ENCODE measurements at places on chromosomes 6 and 20.

DNA sequence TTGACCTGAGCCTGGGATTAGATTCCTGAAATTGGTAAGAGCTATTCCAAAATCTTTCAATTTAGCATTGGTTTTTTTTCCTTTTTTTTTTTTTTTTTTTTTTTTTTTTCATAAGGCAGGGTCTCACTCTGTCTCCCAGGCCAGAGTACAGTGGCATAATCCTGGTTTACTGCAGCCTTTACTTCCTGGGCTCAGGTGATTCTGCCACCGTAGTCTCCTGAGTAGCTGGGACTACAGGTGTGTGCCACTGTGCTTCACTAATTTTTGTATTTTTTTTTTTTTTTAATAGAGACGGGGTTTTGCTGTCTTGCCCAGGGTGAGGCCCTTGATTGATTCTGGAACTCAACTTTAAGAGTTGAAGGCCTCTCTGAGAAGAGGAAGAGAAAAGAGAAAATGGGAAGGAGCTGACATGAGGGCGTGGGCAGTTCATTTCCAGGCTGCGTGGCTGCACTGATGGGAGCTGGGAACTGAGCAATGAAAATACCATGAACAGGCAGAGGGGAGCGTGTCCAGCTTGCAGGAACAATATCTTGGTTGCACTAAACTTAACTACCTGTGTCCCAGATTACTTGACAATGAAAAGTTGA is 24.6 kb downstream of the KDM1B start:
- DNase-seq: no peak

- DNase-seq: peak; percentile 95
Measured at GRCh38 chr6:75284632-75285282, at the start of gene TMEM30A. Gene TMEM30A (minus strand): TSS chr6:75284792. CDS start chr6:75284638, 154 bp downstream.

DNA sequence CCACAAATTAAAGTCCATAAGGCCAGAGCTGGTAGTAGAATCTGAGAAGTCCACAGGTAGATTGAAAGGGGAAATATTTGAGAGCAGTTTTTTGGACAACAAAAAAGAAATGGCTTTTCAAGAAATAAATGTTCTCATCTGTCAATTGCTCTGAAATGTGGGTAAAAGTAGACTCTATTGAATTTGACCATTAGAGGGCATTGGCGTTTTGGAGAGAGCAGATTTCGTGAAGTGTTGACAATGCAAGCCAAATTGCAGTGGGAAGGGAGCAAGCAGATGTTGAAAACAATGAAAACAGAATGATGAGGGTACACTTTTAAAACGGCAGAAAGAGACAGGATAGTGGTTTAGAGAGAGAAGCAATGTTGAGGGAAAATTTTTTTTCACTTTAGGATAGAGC is 149.1 kb upstream of the FAM83B start:
- DNase-seq: no peak

- no peak for DNase-seq
Measured at GRCh38 chr20:22411286-22411626, 173.1 kb downstream of the FOXA2 start.

GRCh38 chr20:5714261-5715041 is 35.8 kb upstream of the SHLD1 start:
- DNase-seq: no peak

- DNase-seq: no peak
Measured at GRCh38 chr20:20229595-20229994, 138.3 kb upstream of the INSM1 start.

GRCh38 chr20:62316331-62317166 is 13.8 kb downstream of the ADRM1 start:
- DNase-seq: no peak

GRCh38 chr6:88166493-88167351 is 575 bp upstream of the CNR1 start:
- peak; percentile 57 for DNase-seq

DNA sequence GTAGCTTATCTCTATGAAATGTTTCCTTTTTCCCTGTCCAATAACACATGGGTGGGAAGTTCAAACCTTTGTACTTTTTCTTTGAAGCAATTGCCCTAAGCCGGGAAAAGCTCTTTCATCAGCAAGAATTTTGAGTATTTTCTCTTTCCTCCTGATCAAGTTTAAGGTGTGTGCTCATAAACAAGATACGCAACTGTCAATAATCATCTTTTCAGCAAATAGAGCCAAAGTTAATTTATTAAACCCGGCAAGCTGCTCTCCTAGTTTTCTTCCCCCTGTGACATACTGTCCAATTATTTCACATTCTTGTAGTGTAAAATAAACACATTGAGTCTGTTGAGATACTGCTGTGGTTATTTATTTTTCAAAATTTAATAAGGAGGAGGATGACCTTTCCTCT is 194.4 kb downstream of the EDN1 start:
- DNase-seq: no peak

DNA sequence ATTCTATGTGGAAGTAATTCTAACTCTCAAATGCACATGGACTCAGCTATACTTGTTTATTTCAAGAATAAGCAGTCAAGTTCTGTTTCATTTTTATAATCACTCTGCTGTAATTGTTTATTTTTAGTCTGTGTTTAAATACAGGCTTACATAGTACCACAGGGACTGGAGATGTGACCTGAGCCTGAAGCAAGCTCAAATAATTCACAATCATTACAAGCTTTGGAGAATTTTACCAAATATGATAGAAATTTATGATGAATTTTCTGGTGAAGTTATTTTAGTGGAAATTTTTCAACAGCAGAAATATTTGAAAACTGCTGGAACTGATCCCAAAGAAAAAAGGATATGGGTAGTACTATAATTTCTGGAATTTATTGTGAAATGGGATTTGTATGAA is 41.6 kb upstream of the DSE start:
- no peak for DNase-seq
